ENCODE measurements at places on chromosomes 6 and 20.

DNA sequence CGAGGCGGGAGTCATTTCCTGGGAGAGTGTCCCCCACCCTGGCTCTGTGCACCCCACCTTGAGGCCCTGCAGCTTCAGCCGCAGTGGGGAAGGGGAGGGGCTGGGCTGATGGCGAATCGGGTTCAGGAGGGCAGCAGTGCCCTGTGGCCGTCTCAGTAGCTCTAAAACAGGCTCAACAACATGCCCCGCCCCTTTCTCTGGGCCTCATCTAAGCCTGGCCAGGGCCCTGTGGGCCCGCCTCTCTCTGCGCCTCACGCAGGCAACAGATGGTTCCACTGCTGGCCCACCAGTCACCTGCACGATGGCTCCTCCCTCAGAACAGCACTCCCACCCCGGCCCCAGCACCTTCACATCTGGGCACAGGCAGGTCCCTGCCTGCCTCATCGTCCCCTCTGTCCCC is 30.2 kb downstream of the CHRNA4 start:
- DNase-seq, result no peak

GRCh38 chr20:5154543-5154925 is 27.7 kb downstream of the CDS2 start:
- no peak for DNase-seq

GRCh38 chr20:19633985-19634384 is 124.1 kb upstream of the RIN2 start:
- no peak for DNase-seq

GRCh38 chr6:7033202-7033601 is 74.6 kb upstream of the RREB1 start:
- DNase-seq, result no peak

DNA sequence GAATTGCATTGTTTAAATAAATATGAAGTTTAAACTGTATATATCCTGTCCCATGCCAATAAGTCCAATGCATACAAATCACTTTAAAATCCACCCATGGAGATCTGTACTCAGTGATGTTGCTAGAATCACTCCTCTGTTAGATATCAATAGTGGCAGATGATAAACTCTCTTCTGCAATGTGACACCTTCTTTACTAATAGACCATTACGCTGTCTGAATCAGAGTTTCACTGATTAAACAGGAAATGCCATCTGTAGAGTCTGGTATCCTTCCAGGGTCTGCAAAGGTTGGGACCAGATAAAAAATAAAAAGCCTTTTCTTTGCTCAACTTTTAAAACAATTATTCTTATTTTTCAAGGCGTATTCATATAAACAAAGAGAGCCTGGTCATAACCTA is 134.5 kb downstream of the EDN3 start:
- no peak for DNase-seq

GRCh38 chr6:19369785-19370184 is 467.4 kb upstream of the ID4 start:
- no peak for DNase-seq

DNA sequence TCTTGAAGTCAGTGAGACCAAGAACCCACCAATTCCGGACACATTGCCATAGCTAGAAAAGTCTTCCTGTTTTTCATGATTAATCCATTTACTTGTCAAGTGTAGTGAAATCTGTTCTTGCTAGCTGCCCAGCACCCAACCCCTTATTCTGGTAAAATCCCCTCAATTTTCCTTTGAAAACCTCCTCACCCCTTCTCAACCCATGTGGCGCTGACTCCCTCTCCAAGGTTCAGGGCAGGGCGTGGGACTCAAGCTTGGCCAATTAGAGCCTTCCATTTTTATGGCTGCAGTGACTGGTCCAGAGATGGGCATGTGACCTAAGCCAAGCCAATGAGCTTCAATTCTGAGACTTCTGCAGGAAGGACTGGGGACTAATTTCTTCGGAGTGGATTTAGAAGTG is 9.8 kb upstream of the ZBP1 start:
- DNase-seq, result no peak

- DNase-seq, result no peak
Observed at GRCh38 chr20:49398401-49399144, 83.9 kb downstream of the KCNB1 start.

DNA sequence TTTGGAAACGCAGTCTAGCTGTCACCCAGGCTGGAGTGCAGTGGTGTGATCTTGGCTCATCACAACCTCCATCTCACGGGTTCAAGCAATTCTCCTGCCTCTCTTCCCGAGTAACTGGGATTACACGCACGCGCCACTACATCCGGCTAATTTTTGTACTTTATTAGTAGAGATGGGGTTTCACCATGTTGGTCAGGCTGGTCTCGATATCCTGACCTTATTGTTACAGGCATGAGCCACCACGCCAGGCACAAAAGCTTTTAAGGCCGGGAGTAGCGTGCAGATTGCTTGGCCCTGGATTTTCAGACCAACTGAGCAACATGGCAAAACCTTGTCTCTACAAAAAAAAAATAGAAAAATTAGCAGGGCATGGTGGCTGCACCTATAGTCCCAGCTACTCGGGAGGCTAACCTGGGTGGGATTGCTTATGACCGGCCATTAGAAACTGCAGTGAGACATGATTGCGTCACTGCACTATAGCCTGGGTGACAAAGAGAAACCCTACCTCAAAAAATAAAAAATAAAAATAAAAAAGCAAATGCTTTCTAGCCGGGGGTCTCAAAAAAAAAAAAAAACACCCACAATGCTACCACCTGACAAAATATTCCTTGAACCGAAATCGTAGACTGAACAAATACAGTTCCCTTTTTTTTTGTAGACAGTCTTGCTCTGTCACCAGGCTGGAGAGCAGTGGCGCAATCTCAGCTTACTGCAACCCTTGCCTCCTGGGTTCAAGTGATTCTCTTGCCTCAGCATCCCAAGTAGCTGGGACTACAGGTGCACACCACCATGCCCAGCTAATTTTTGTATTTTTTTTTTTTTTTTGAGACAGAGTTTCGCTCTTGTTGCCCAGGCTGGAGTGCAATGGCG is 15.0 kb downstream of the RBM39 start:
- DNase-seq, result no peak

- DNase-seq, result no peak
Observed at GRCh38 chr20:4555188-4555890, 166.4 kb upstream of the PRND start.

DNA sequence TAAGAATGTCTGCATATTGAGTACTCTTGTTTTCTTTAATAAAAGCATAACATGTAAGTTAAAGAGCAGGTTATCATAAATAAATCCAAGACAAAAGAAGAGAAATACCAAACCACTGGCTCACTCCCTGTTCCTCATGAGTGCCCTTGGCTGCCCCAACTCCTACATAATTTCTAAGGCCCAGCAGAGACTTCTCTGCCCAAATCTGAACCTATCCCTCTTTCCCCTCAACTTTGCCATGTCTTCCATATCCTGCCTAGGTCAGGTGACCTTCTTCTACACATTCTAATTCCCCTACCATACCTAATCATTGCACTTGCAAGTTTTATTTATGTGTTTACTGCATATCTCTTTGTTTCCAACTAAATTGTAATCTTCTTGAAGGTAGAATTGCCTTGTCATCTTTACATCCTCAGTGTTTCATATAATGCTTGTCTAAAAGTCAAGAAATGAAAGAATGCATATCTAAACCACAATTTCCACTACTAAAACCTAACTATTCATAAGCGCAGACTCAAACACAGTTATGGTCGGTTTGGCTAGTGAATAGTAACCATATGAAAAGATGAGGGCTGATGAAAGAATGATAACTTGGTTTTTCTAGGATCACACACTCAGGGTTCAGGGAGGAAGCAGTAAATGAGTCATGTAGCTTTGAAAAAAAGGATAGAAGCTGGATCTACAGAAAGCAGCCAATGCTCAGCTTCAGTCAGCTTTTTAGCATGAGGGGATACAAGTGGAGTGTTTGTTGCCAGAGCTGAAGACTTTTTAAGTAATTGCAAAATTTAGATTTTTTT is 53.3 kb upstream of the EYA4 start:
- DNase-seq, result no peak

DNA sequence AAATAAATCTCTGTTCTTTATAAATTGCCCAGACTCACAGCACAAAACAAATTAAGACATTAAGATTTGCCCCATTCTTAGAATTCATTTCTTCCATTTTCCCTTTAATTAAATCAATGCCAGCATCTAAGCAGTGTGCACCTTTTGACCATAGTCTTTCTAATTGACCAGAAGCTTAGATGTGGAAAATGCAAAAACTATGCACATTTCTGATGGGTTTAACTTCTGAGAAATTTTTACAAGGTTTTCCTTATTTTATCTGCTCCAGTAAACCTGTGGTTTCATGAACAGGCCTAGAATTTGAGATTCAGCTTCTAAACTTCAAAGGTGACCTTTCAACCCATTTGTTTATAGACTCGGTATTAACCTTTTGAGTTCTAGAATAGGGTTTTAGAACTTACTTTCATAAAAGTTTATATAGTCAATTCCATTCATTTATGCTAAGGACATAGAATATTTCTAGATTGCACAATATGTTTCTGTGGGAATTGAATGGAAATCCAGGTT is 437.8 kb upstream of the HSF2 start:
- no peak for DNase-seq

DNA sequence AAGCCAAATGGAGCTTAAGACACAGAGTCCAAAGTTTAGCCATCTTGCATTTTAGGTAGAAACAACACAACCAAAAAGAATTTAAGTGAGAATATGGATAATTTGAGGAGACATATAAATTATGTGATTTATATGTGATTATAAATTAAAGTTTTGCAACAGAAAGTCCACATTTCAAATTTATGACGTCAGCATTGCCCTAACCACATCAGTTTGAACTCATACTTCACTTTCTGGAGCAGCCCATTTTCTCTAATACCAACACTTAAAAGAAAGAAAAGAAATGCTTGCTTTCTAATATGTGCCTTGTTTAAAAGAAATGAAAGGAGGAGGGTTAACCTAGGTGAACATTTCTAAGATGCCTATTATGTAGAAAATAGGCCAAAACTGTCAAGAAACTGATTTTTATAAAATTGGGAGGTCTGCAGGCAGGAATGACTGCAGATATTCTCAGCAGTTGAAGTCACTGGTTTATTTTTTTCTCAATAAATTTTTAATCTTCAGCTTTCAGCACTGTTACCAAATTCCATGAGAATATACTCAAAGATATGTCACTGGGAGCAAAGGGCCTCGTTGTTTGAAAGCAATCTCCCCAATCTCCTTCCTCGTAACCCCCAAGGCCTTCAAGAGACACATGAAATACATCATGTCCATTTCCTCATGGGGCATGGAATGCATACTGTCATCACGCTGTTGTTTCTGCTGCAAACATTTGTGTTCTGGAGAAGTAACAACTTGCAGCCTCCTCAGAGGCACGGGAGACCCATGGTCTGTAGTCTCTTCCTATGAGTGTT is 137.8 kb downstream of the SOD2 start:
- no peak for DNase-seq

- DNase-seq, result no peak
Observed at GRCh38 chr6:122472022-122472340, 374 bp upstream of the SERINC1 start.

DNA sequence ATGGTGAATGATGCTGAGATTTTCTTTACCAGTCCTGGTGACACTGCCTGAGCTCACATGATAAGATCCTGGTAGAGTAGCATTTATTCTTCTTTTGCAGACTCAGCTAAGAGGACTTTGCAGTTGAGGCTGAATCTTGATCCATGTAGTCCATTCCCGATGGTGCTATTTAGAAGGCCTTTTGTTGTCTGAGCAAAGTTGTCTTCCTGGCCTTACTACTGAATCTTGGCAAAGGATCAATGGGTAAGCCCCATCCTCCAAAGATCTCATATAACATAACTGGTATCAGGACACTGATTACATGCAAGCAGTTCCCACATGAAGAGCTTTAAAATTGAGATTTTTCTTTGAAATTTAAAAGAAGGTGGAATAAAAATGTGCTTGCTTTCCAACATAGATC is 291.6 kb downstream of the SOX4 start:
- no peak for DNase-seq

GRCh38 chr6:43949551-43949991 is 177.7 kb downstream of the MRPL14 start:
- DNase-seq, result no peak

DNA sequence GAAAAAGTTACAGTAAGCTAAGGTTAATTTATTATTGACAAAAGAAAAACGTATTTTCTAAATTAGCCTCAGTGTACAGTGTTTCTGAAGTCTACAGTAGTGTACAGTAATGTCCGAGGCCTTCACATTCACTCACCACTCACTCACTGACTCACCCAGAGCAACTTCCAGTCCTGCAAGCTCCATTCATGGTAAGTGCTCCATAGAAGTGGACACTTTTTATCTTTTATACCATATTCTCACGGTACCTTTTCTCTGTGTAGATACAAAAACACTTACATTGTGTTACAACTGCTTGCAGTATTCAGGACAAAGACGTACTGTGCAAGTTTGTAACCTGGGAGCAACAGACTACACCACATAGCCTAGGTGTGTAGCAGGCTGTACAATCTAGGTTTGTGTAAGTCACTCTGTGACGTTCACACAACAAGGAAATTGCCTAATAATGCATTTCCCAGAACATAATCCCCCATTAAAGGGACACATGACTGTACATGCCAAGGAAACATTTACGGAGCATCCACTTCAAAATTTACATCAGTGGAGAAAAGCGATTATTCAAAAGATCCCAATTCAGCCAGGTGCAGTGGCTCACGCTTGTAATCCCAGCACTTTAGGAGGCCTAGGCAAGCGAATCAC is 133.4 kb downstream of the BANF2 start:
- DNase-seq, result no peak

DNA sequence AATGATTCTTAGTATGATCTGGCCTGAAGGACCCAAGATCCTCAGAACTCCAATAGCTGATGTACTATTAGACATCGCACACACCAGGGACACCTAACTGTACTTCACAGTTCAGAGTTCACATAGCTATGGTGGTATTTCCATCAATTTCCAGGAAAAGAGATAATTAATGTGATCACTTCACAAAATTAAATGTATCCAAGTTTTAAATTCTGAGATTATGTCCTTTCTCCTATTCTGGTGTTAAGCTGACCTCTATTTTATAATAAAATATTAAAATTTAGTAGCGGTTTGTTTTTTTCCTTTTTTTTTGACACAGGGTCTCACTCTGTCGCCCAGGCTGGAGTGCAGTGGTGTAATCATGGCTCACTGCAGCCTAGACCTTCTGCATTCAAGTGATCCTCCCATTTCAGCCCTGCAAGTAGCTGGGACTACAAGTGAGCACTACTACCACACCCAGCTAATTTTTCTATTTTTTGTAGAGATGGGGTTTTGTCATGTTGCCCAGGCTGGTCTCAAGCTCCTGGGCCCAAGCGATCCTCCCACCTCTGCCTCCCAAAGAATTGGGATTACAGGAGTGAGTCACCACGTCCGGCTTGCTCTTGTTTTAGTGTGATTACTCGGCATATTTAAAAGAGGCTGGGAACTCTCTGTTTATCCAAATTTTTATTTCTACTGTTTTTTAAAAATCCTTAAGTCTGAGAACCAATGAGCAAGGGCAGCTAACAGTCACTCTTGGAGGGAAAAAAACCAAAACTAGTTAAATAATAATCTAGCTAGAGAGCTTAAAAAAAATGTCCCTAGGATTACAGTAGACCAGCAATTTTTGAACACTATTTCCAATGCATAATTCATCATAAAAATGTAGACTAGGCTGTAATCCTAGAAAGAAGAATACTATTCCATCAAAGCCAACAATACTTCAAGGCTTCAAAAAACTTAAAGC is 16.0 kb downstream of the KIF13A start:
- no peak for DNase-seq

GRCh38 chr6:130215526-130215925 is 7.2 kb downstream of the SAMD3 start:
- no peak for DNase-seq

GRCh38 chr6:40588070-40588384 is 863 bp upstream of the LRFN2 start:
- DNase-seq, result no peak
